ENCODE measurements at places on chromosomes 13 and 19.

- DNase-seq = peak; percentile 55
Observed at GRCh38 chr19:42313096-42313839, at the start of gene TMEM145. Gene TMEM145, plus strand, starts transcription at chr19:42313309. Its CDS starts 68 bp downstream, at chr19:42313377.

DNA sequence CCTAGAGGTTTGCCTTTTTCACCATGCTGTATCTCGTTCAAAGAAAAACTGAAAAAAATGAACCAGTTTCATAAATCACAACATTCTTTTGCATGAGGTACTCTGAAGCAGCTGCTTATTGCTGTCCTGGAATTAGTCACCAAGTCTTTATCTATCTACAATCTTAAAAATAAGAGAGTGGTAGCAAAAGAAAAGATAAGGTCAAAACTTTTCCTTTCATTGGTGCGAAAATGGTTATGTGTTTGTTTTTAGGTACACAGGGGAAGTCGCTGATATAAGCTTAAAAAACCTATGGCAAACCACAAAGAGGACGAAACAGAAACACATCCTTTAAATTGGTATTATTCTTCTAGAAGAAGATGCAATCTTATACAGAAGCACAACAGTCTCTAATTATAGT lies 20.7 kb downstream of the OBI1 start:
- DNase-seq = no peak

- DNase-seq = no peak
Observed at GRCh38 chr13:35643625-35644024, 167.1 kb upstream of the MAB21L1 start.

GRCh38 chr19:6868351-6868750 lies 19.0 kb upstream of the ADGRE1 start:
- DNase-seq = no peak

DNA sequence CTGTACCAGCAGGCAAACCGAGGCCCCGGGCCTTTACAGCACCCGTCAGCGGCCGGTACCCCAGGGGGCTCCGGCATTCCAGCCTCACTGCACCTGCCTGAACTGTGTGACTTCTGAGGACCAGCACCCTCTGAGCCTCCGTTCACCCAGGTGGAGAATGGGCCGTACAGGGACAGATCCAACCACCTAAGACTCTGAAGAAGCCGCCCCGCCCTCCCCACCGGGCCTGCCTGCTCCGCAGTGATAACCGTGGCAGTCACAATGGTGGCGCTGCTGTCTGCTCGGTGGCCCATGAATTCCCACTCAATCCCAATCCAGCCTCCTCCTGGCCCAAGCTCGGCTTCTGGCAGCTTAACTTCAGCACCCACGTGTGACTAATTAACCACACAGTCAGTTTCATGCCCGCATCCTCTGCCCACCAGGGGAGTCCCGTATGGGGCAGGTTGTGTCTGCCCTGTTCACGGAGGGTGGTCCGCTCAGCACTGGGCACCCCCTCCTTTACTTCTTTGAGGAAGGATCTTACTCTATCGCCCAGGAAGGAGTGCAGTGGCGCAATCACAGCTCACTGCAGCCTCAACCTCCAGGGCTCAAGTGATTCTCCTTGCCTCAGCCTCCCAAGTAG lies 3.4 kb downstream of the TCF3 start:
- no peak for DNase-seq

DNA sequence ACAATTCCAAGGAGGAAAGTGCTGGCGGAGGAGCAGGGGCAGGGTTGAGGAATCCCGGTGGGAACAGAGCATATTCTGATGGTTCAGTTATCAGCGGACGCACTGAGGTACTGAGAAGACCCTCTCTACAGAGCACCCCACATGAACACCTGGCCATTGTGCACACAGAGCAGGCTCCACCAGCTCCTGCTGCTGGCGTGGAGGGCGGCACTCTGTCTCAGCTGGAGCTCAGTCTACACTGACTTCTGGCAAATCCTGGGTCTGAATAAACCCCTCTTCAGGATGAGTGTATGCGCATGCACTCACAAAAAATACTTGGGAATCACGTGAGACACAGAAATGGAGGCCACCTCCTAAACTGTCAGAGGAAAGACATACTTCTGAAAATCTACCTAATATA lies 114.4 kb upstream of the IRS2 start:
- no peak for DNase-seq

- DNase-seq = no peak
Observed at GRCh38 chr13:92379371-92379770, 847.2 kb upstream of the GPC6 start.

GRCh38 chr19:18478545-18479311 lies 40.8 kb upstream of the ISYNA1 start:
- peak; percentile 47 for DNase-seq

DNA sequence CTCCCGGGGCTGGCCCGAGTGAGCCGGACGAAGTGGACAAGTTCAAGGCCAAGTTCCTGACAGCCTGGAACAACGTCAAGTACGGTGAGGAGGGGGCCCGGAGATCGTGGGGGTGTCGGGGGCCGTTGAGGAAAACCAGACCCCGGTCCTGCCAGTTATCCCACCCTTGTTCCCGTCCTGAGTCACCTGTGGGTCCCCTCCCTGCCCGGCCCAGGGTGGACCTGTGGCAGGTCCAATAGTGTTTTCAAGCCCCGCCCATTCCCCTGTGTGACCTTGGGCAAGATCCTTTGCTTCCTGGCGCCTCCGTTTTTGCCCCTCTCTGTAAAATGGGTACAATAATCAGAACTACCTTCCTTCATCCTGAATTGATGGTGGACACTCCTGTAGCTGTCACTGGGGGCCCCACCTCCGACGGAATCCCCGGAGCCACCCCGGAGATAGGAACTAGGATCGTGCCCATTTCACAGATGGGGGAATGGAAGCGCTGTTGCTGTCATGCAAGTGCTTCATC lies 593 bp downstream of the ATG4D start:
- no peak for DNase-seq
